IPS DF 19.7 (cell line): ENCODE measurements at places on chromosomes 5 and 9.

DNA sequence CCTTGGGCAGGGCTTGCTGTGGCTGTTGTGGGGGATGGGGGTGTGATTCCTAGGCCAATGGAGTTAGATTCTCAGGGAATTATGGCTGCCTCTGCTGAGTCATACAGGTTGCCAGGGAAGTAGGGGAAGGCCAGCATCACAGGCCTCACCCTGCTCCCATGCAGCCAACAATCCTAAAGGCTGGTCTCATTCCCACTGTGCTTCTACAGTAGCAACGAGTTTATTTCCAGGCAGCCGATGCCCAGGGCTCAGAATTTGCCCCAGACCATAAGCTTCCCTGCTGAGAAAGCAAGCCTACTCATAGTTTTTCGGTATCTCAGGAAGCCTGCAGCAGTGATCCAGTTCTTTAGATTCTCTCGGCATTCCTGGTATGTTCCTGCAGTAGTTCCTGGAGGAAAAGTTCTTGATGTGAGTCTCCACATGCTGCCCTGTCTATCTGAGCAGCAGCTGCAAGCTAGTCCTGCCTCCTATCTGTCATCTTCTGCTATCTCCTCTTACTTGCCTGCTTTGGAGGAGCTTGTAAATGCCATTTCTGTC lies 59.3 kb upstream of the SELENOP start:
- DNase-seq = no peak

DNA sequence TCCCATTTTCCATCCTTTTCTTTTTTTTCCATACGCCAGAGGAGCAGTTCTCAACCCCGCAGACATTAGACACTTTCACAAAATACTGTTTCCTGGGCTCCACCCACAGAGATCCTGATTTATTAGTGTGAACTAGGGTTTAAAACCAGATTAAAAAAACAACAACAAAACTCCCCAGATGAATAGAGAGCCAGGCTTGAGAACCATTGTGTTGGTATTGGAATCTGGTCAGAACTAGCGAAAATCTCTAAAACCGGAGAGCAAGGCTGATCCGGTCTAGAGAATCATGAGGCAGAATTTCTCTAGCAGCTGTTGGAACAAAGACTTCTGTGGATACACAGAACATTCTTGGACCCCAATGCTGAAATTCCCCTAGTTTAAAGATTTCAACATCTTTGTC lies 173.0 kb downstream of the PCSK1 start:
- no peak for DNase-seq

GRCh38 chr9:103819936-103820335 lies 274.2 kb upstream of the SMC2 start:
- no peak for DNase-seq

GRCh38 chr5:9350301-9350797 lies 195.5 kb downstream of the SEMA5A start:
- no peak for DNase-seq

GRCh38 chr5:165714598-165714997 lies 2209.2 kb downstream of the MAT2B start:
- no peak for DNase-seq

- DNase-seq = no peak
These were observed 236.1 kb downstream of the ASTN2 start for GRCh38 chr9:117178596-117179375.

- DNase-seq = no peak
These were observed 17.8 kb downstream of the ACTL7B start for GRCh38 chr9:108838017-108838416.

- no peak for DNase-seq
These were observed 500.9 kb downstream of the EFNA5 start for GRCh38 chr5:107169867-107170266.

DNA sequence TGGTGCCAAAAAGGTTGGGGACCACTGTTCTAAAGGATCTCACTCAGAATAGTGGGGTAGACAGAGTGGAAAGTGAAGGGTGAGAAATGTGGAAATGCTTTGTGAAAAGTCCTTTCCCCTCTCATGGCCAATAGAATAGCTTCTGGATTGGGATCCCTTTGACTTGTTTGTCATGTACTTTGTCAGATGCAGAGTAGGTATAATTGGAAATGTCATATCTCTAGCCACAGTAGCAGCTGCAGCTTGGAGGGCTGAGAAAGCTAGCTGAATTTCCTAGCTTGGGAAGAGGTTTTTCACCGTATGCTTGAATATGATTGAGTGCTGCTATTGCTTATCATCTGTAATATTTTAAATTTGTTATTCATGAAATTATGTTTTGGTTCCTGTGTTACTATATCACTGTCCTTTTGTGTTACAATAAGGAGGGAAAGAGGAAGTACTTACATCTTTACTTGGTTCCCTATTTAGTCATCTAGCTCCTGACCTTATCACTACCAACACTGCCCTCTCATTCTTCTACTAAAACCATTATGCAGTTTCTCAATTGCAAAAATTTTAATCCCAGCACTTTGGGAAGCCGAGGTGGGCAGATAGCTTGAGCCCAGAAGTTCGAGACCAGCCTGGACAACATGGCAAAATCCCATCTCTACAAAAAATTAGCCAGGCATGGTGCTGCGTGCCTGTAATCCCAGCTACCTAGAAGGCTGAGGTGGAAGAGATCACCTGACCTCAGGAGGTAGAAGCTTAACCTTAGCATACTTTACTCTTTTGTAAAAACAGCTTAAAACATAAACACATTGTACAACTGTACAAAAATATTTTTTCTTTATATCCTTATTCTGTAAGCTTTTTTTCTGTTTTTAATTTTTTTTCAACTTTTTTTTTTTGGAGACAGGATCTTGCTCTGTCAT lies 12.4 kb downstream of the SLC30A5 start:
- no peak for DNase-seq

DNA sequence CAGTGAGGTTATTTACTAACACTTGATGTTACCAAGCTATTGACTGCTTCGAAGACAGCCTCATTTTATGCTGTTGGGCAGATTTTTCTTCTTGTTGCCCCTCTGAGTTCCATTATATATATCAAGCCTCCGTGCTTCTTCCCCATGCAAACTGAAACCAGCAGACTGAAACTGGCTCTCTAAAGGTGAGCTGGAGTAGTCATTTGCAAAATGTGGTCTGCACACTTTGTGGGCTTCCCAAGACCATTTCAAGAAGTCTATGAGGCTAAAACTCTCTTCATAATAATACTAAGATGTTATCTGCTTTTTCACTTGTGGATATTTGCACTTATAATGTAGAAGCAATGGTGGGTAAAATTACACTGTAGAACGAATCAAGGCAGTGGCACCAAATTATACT lies 13.9 kb downstream of the SLC36A1 start:
- DNase-seq = no peak

DNA sequence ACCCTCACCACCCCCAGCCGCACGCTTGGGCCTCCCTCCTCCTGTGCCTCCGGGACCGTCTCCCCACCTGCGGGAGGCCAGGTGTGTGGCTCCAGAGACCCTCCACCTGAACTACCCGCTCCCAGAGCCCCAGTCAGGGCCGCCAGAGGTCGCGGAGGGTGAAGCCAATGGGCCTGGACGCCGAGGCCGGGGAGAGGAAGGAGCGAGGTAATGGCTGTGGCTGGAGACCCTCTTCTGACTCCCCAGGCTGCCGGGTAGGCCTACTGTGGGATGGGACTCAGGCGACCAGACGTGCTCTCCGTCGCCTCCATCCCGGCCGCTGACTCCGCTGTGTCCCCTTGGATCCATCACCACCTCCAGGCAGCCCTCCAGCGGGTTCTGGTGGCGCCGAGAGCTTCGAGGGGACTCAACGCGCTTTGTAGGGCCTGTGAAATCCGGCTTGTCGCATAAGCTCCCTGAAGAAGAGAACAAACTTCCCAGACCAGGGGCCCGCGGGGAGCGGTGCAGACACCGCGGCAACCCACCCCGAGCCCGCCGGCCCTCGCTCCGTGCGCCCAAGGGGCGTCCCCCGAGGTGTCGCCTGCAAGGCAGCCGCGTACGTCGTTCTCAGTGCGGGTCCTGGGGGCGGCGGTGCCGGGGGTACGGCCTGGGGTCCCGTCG lies 12.6 kb downstream of the IRX2 start:
- no peak for DNase-seq

DNA sequence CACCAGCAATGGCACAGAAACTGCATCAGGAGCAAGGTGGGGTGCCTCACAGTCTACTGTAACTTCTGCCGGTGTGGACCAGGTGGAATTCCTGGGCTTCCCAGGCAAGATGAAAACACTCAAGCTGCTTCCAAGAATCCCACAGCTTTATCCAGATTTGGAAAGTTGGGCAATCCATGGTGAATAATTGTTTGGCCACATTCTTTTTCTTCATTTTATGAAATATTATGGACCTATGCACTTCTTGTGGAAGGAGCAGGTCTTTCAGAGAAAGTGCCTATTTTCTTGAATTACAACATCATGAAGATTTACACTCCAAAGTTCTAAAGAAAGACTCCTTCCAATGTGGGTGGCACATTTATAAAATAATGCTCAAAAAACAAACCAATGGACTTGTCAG lies 503.6 kb downstream of the SEMA5A start:
- no peak for DNase-seq

DNA sequence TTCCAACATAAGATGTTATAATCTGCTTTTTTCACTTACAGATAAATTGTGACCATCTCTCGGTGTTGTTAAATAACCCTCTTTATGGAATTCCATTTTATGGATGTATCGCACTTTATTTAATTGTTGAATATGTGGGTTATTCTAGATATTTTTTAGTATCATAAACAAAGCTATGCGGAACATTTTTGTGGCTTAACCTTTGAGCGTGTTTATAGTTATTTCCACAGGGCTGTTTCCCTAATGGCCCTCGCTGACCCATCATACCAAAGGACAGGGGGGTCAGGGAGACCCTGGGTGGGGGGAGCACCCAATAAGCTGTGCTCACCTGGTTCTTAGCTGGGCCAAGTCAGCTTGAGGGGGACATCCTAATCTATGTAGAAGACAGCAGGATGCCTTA lies 65.3 kb downstream of the NDST1 start:
- no peak for DNase-seq

DNA sequence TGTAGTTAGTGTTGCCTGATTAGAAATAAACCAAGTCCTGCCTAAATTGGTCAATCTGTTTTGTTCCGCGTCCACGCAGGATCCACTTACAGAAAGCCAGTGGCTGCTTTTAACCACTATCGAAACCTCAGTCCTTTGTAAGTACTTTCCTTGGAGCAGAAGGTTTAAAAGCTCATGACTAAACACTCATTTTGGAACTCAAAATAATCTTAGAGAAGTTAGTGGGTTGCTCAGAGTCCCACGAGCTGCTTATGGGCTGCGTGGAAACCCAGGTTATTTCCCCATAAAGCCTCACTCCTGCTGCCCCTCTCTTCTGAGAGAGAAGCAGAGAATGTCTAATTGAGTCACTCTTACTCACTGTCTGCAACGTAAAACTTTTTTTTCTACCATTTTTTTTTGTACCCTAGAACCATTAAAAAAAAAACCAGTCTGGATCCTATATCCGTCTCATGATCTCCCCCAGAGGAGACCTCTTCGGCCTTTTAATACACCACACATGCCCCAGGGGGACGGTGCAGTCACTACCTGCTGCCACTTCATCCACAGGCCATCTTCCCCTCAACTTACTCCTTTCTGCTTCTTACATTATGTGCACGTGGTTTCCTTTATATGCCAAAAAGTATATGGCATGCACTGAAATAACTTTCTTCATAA lies 7.6 kb downstream of the BASP1 start:
- no peak for DNase-seq

GRCh38 chr5:149268928-149269557 lies 2.6 kb upstream of the AFAP1L1 start:
- no peak for DNase-seq

DNA sequence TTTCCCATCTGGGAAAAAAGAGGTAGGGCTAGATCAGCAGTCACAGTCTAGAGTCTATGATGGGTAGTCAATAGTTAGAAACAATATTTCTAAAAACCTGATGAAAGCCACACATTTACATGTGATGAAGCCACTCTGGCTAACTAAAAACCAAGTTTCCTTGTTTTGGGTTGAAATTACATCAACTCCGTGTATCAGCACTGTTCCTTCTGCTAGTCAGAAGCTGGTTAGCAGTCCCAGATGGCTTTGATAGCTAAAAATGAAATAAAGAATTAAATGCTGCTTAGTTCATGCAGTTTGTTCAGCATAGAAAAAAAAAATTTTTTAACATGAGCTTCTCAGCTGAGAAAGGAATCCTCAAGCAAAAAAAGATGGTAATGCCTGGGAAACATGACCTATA lies 136.7 kb downstream of the FAM114A2 start:
- no peak for DNase-seq

DNA sequence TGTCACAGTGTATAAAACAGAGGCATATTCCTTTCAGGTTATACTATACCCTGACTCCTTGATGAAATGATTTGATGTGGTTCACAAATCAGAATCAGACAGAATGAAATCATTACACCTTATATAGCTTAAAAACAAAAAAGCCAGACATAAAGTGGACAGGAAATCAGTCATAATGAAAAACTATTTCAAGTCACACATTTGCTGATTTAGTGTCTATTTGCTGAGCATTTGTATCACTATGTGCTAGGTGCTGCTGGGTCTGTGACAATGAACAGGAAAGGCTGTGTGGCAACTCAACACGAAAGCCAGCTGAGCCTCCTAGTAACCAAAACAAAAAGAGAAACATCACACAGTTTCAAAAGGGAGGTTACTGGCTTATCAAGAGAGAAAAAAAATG lies 194.0 kb downstream of the EFNA5 start:
- no peak for DNase-seq

- no peak for DNase-seq
These were observed 33.0 kb downstream of the CAMK2A start for GRCh38 chr5:150256410-150257064.

DNA sequence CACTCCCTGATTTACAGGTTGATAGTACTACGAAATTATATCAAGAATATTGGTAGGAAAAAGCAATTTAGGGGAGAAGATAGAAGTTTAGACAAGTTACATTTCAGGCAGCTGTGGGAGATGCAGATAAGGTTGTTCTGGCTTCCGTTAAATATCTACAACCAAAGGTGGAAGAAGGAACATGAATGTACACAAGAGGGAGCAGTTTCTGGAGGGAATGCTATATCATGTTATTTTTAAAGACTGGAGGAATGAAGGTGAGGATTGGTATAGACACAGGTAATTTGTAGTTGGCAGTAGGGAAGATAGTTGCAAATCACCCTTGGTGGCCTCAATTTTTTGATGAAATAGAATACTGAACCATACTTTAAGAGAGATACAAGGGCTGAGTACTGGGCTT lies 187.3 kb upstream of the NMUR2 start:
- DNase-seq = no peak

DNA sequence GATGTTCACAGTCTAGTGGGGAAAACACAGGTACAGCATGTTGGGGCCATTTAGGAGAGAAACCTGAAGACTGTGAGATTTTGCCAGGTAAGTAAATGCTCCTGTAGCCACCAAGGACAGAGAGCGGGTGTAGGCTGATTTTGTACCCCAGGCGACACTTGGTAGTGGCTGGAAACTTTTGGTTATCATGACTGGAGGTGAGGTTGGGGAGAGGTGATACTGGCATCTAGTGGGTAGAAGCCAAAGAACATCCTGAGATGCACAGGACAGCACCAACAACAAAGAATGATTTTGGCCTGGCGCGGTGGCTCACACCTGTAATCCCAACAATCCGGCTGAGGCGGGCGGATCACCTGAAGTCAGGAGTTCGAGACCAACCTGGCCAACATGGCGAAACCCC lies 38.8 kb upstream of the PWWP2A start:
- no peak for DNase-seq
